Right ventricle myocardium inferior (tissue), 1 donor: ENCODE measurements at places on chromosomes 11 and 22. TPM values are rescaled to one million over a fixed set of nuclear protein-coding genes. Genes with fewer than 3 reads are reported as not detected.

The UEVLD gene
- total RNA-seq: 18.0 TPM

The OR8D4 gene
- total RNA-seq: not detected

GRCh38 chr11:120259988-120260565, 20.1 kb downstream of the POU2F3 start:
- no peak for DNase-seq

- no peak for DNase-seq
These were observed 8.6 kb upstream of the CRYBB2 start for GRCh38 chr22:25210793-25211192.

DNA sequence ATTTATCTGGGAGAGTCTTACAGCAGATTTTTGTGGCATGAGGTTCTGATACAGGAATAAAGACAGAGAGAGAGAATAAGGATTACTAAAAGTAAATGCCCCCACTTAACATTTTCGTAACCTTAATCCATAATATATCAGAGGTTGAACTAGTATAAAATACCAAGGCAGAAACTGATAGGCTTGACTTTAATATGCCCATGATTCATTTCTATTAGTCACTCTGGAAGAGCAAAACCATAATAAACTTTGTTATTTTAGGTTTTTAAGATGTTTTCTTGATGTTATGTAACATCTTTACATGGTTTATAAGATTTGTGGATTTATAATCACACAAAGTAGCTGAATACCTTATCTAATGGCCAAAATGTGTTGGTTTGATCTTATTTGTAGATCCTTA, 19.1 kb downstream of the GUCY1A2 start:
- DNase-seq: no peak
